WTC11 (cell line): ENCODE measurements at places on chromosomes 3 and 15.

DNA sequence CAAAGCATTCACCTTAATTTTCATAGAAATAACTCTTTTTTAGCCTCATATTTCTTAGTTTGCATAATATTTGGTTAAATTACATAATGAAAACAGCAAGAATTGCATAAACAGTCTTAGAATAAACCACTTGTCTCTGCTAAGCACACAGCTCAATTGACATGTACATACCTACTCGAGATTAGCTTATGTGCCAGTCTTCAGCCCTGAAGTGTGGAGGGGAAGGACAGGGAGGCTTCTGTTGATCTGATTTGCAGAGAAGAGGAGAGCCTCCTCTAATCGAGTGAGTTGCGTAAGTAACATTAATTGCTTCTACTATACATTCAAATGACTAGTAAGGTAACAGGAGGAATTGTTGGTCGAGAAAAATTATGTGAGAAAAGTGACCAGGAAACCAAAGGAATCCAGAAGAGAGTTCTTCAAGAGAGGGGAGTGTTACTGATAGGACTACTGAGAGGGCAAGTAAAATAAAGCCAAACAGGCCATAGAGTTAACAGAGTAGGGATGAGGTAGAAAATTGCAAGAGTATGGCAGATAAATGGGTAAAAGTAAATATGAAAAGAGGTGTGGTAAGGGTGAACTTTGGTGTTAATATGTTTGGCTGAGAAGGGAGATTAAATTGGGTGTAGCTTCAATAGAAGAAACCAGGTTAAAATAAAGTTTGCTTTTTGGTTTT, 7.1 kb upstream of the GOLIM4 start:
- DNase-seq = no peak

DNA sequence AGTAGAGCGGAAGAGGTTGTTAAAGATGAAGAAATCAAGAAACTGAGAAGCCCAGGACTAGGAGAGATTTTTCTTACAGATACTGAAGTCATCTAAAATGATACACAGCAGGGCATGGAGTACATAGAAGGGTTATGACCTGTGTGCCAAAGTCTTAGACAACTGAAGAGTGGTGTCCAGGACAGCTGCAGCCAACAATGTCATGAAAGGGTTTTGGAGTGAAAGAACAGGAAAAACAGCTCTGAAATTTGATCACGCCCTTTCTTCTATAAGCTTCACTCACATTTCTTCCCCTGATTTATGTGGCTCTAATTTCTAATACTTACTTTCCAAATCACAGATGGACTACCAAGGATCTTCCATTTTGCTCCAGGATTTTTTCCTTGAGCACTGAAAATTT, 3.0 kb downstream of the CFAP20DC start:
- DNase-seq = no peak

- no peak for DNase-seq
Observed at GRCh38 chr3:98793971-98794370, 30.8 kb downstream of the ST3GAL6 start.

GRCh38 chr3:170090601-170090981, 52.8 kb downstream of the GPR160 start:
- no peak for DNase-seq

GRCh38 chr15:76199106-76200082, 111.9 kb downstream of the ETFA start:
- DNase-seq = no peak

DNA sequence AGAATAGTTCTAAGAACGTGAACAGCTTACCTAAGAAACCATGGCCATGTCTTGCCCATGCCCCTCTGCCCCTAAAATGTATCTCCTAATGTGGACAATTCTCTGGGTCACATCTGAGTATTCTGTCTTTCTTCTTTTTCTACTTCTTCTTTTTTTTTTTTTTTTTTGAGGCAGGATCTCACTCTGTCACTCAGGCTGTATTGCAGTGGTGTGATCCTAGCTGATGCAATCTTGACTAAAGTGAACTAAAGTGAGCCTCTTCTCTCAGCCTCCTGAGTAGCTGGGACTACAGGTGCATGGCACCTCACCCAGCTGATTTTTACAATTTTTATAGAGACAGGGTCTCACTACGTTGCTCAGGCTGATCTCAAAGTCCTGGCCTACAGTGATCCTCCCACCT, 204.8 kb upstream of the ZPLD1 start:
- no peak for DNase-seq

- no peak for DNase-seq
Observed at GRCh38 chr3:101950985-101951733, 101.8 kb downstream of the NFKBIZ start.
